Fibroblast of lung (primary cell): ENCODE measurements at places on chromosomes 5 and 9. TPM values are rescaled to one million over a fixed set of nuclear protein-coding genes. Genes with fewer than 3 reads are reported as not detected.

GFI1B gene
- total RNA-seq, result under 0.01 TPM in 1 of 2 replicates, not detected in the other

DOLPP1 gene
- total RNA-seq, result 4.9 and 7.4 TPM in 2 replicates

GRIN3A gene
- not detected in 2 replicates for total RNA-seq

SLC31A1 gene
- total RNA-seq, result 31.1 and 44.4 TPM in 2 replicates

ADAMTS12 gene
- total RNA-seq, result 6.4 and 10.7 TPM in 2 replicates

LCP2 gene
- under 0.01 TPM in 1 of 2 replicates, not detected in the other for total RNA-seq

DDX31 gene
- total RNA-seq, result 9.5 and 10.1 TPM in 2 replicates

MGAT4B gene
- total RNA-seq, result 116 and 157 TPM in 2 replicates

SLC6A3 gene
- total RNA-seq, result not detected in 2 replicates

NOXA1 gene
- total RNA-seq, result 0.66 and 0.77 TPM in 2 replicates

TGFBI gene
- 270 and 398 TPM in 2 replicates for total RNA-seq
